Omental fat pad (tissue), 4 donors: ENCODE measurements at places on chromosomes 16 and 17.

DNA sequence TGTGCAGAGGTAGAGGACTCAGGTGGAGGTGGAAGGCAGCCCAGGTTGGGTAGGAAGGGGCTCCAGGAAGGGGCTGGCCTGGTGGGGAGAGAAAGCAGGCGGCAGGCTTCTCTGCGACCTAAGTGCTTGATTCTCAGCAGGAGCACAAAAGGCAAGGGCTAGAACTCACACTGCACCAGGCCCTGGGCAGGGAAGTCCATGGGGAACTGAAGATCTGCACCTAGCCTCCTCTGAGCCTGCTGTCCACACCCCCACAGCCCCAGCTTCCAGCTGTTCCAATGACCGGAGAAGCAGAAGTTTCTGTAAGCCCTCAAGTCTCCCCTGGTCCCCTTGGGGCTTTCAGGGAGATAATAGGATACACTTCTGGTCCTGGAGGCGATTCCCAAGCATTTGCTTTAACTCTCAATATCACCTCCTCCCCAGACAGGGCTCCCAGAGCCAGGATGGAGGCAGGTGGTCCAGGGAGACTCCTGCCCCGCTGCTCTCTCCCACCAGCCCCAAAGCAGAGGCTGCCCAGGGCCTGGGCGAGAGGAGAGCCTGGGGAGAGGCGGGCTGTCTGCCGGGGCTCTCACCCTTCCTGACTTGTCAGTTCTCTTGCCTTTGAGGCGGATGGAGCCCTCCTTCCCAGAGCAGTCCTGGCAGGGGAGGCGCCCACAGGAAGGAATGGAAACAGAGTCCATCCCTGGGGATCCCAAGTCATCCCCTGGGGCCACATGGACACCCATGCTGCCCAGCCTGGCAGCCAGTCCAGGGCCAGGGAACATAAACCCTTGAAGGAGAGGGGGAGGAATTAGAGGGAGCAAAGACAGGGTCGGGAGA lies 126.0 kb downstream of the RBFOX3 start:
- DNase-seq: no peak

DNA sequence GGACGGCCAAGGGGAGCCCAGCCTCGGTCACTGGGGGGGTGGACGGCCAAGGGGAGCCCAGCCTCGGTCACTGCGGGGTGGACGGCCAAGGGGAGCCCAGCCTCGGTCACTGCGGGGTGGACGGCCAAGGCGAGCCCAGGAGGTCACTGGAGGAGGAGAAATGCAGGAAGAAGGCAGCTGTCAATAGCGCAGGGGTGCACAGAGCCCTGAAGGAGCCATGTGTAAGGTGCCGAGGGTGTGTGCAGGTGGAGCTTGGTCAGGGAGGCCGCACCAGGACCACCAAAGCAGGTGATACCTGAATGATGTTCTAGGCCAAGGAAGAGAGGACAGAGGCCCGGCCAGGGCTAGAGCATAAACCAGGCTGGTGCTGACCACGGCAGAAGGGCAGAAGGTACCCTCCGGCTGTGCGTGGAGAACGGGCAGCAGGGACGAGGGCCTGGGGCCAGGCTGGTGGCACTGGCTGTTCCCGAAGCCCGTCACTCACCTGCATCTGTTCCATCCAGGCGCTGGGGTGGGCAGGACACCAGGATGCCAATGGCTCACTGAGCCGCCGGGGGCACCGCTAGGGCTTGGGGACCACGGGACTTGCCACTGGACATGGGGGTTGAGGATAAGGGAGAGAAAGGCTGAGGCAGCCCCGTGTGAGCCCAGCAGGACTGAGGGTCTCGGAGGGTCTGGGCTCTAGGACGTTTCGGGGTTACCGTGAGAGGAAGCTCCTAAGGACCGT lies 5.9 kb upstream of the CCDC57 start:
- DNase-seq: no peak

DNA sequence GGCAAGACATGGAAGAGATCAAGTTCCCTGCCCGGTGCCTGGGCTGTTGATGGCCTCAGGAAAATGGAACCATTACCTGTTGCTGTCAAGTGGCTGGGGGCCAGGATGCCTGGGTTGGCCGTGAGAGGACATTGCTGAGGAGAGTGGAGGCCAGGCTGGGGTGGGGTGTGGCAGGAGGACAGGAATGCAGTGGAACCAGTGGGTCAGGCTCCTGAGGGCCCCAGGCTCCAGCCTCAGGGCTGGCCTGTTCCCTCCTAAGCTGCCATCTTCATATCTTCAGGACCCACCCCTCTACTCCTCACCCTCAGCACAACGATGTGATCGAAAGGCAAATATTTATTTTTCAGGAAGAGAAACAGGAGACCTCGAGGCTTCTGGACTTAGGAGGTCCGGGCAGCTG lies 8.5 kb upstream of the YPEL3 start:
- DNase-seq: no peak

DNA sequence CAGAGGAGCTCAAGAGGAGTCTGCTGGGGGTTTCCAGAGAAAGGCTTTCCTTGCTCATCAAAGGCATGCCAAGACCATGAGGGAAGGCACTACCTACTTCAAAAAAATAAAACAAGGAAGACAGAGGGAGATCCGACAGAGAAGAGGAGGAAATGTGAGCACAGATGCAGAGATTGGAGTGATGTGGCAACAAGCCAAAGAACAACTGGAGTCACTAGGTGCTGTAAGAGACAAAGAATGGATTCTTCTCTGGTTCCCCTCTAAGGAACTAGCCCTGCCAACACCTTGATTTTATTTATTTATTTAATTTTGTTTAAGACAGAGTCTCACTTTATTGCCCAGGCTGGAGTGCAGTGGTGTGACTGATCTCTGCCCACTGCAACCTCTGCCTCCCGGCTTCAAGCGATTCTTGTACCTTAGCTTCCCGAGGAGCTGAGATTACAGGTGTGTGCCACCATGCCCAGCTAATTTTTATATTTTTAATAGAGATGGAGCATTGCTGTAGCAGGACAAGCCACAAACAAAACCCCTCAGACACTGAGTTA lies 13.8 kb upstream of the ACSF2 start:
- no peak for DNase-seq

DNA sequence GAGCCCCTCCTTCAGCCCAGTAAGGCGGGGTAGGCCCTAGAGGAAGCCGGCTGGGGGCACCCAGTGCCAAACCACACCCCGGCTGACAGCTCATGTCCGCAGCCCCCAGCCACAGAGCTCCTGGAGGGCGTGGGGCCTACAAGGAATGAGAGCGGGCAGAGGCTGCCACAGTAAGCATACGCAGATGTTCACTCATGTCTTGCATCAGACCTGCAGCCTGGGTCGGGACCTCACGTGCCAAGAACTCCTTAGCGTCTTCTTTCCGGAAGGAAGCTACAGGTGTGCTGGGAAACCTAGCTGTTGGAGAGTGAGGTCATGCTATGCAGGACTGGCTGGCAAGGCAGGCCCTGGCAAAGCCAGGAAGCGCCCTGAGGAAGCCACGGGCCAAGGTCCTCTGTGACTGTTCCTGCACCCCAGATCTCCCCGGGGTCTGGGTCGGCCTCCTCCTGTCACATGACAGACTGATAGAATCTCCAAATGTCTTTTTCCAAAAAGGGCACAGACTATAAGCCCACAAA lies 1.6 kb downstream of the ZNF598 start:
- no peak for DNase-seq

DNA sequence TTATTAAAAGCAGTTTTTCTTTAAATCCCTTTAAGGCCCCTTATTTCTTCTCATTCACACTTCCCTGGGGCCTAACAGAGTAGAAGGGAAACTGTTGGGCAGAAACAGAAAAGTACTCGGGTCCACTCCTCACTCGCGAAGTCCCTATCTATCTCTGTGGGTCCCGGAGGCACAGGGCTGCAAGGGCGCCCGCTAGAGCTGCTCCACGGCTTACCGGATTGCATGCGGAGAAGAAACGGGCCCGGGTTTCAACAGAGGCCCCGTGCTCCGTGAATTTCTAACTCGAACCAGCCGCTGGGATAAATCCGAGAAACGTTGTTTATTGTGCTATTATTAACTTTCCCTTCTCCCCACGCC lies 4.3 kb downstream of the CBLN1 start:
- DNase-seq: no peak

GRCh38 chr16:87657621-87658192 lies 55.4 kb downstream of the JPH3 start:
- no peak for DNase-seq
